ENCODE measurements at places on chromosomes 2 and 18.

GRCh38 chr18:22711192-22711685 is 221.9 kb upstream of the RBBP8 start:
- DNase-seq, result peak; percentile 52

GRCh38 chr2:72104821-72105588 is 42.7 kb downstream of the CYP26B1 start:
- no peak for DNase-seq

- no peak for DNase-seq
Observed at GRCh38 chr2:149409506-149409905, 79.1 kb downstream of the LYPD6 start.

- no peak for DNase-seq
Observed at GRCh38 chr2:3839476-3839875, 136.1 kb downstream of the DCDC2C start.

DNA sequence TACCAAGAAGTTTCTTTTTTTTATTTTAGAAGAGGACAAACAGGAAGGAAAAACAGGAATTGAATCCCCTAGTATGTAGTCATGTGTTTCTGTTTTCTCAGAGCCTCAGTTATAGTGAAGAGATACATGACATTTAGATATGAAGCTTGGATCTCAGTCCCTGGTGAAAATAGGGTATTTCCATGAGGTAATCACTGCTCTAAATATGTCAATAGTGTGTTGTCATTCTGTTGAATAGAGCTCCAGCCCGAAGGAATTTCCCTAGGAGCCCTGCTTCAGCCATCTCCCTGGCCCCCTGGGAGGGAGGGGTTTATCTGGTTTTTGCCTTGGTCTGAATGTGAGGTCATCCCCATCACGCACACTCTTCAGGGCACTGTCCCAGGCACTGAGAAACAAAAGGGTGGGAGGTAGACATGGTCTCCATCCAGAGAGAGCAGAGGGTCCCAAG is 47.1 kb upstream of the REL start:
- no peak for DNase-seq

DNA sequence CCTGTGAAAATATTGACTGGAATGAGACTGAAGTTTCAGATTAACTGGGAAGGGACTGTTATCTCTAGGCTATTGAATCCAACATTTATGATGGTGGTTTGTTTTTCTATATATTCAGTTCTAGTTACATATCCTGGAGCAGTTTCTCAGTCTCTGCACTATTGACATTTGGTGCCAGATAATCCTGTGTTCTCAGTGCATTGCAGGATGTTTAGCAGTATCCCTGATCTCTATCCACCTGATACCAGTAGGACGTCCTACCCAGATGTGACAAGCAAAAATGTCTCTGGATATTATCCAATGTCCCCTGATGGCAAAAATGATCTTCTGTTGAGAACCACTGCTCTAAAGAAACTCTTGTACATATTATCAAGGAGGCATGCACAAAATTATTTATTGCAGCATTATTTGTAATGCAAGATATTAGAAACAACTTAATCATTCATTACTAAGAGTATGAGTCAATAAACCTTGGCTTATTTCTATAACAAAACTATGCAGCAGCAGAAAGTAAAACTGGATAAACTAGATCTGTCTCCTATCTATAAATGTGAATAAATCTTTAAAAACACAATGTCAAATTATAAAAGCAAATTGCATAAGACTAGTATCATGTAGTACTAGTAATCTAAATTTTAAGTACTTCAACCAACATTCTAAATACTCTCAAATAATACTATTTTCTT is 369.3 kb upstream of the RND3 start:
- no peak for DNase-seq

DNA sequence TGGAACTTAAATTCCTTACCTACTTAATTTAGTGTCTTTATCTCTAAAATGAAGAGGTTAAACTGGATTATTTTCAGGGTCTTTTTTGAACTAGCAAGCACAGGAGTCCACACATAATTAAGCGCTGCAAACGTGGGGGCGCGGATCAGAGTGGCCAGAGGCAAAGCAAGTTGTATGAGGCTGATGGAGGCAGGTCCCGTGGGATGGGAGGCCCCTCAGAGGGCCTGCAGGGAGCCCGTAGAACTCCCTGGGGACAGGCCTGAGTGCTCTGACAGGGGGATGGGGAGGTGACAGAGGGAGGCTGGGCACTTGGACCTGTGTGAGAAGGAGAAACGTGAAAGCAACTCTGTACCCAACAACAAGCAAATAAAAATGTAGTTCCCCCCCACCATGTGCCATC is 177.8 kb downstream of the ACKR3 start:
- DNase-seq, result no peak

GRCh38 chr2:235449568-235449967 is 44.3 kb upstream of the AGAP1 start:
- no peak for DNase-seq

DNA sequence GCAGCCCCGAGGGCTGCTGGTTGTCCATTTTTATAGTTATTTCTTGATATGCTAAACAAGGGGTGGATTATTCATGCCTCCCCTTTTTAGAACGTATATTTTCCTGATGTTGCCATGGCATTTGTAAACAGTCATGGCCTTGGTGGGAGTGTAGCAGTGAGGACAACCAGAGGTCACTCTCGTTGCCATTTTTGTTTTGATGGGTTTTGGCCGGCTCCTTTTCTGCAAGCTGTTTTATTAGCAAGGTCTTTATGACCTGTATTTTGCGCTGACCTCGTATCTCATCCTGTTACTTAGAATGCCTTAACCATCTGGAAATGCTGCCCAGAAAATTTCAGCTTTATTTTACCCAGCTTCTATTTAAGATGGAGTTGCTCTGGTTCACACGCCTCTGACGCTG is 825.8 kb upstream of the CDH2 start:
- DNase-seq, result no peak

- DNase-seq, result no peak
Observed at GRCh38 chr2:84918430-84918829, 13.0 kb downstream of the TMSB10 start.

- DNase-seq, result no peak
Observed at GRCh38 chr2:160354677-160355076, 138.9 kb downstream of the RBMS1 start.

DNA sequence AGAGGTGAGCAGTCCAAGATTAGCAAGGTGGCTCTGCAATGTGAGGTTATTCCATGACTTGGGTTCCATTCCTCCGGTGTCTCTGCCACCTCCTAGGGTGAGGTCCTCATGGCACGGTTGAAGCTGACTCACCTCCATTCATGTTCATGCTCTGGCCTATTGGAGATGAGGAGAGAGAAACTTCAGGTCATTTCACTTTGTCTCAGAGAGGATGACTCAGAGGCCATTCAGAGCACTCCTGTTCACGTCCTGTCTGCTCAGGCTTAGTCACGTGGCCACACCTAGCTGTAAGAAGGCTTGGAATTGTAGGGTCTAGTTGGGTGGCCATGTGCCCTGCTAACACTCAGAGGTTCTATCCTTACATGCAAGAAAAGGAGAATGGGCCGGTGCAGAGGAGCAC is 67.5 kb upstream of the MBOAT2 start:
- peak; percentile 50 for DNase-seq

Measured in non-pigmented ciliary epithelial cell (primary cell).